Left renal cortex interstitium (tissue), 4 donors: ENCODE measurements at places on chromosomes 7 and 10. TPM values are rescaled to one million over a fixed set of nuclear protein-coding genes. Genes with fewer than 3 reads are reported as not detected.

GRCh38 chr10:31064348-31064747 lies 32.7 kb upstream of the ZNF438 start:
- DNase-seq = no peak

DNA sequence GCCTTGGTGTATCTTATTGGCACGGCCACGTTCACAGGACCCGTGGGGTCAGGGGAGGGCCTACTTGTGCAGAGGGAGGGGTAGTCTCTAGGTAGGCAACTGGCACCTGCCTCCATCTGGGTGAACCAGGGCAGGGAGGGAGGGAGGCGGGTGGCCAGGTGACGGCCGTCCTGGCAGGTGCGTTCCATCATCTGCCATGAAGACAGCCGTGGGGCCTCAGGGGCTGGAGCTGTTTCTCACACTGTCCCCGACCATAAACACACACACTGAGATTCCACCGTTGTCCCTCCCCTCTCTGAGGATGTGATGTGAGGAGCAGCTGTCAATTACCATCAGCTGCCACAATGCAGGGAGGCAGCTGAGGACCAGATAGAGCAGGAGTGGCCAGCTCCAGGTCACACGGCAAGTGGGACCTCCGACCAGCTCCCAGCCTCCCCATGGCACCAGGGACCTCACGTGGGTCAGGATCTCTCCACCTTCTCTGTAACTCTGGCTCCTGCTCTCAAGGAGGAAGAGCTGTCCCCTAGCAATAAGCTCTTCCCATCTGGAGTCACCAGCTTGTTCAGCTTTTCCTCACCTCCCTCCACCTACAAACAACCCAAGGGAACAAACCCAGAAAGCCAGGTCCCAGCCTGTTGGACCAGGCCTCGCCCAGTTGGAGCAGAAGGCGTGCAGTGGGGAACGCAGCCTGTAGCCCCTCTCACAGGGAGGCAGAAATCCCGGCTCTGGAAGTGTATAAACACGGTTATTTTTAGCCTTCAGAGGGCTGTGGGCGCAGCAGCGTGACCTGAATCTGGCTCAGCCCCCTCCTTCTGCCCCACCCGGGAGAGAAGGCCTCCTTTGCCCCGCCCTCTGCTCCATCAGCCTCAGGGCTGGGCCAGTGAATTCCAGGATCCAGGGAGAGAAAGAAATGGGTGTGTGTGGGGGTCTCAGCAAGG lies 33.1 kb downstream of the ZMIZ1 start:
- DNase-seq = peak; percentile 76

DNA sequence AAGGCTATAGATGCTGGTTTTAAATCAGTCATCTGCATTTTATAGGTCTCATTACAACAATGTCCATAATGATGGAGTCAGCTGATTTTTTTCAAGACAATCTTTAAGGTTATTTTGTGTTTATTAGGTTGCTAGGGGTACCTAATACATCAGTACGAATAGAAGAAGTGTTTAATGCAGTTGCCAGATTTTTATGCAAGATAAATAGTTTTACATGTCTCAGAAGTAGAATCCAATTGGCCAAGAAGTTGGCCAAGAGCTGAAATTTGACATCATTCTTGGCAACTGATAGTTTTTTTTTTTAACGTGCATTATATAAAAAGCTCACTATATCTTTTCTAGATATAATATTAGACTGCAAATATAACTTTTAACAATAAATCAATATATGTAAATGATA lies 208.5 kb downstream of the TRIL start:
- no peak for DNase-seq

- DNase-seq = no peak
Measured at GRCh38 chr10:131245475-131246059, 66.0 kb downstream of the TCERG1L start.

- DNase-seq = no peak
Measured at GRCh38 chr7:131047651-131048304, 279.9 kb upstream of the MKLN1 start.

GRCh38 chr10:73433538-73433867 lies at the start of gene MSS51:
TSS of gene MSS51 (minus strand) at chr10:73433561. CDS start at chr10:73428284, 5,277 bp downstream.
- no peak for DNase-seq

DNA sequence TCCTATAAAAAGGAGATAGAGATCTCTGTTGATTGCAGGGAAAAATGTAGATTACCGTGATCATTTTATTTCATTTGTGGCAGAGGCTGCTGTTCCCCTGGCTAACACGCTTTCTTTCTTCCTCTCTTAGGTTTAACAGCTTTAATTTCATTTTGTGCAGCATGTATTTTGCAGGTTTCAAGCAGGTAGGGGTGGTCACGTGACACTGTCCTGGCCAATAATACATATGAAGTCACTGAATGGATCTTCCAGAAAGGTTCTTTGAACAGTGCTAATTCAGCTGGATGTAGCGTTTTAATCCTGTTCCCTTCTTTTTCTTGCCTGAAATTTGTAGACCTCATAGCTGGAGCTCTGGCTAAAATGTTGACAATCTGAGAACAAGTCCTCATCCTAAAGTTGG lies 3.6 kb upstream of the EPHB6 start:
- no peak for DNase-seq

GRCh38 chr10:9596368-9596920 lies 1421.2 kb upstream of the CELF2 start:
- no peak for DNase-seq

- DNase-seq = no peak
Measured at GRCh38 chr7:36719083-36719632, 5.1 kb downstream of the AOAH start.

- peak; percentile 34 for DNase-seq
Measured at GRCh38 chr7:102992938-102993717, 80.3 kb downstream of the LRRC17 start.

GRCh38 chr10:80529604-80530003 lies 8.1 kb upstream of the SH2D4B start:
- no peak for DNase-seq

- no peak for DNase-seq
Measured at GRCh38 chr10:60479305-60480020, 89.8 kb upstream of the ANK3 start.

DNA sequence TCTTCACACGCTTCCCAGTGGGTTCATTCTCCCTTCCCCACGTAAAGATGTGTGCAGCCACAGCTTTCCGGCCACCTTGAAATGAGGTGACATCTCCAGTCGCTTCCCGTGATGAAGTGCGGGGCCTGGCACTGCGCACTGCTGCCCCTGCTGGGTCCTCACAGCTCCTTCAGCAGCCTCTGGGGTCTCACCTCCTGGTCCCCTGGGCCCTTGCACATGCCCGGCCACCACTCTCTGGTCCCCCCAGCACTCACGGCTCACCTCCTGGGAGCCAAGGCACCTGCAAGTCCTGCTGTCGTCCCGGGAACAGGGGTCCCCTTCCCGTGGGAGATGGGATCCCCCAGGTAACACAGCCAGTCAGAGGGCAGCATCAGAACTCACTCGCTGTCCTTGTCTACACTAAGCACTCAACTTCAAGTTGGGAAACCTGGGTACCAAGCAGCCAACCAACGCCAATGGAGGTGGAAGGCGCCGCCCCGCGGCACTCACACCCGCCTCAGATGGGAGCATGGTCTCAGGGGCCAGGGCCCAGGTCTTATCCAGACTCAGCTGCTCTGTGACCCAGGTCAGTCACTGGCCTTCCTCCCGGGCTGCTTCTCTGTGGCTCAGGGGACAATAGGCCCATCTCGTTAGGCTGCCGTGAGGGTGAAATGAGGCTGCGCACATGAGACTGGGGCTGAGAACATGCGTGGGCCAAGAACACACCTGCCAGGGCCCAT lies 176.2 kb downstream of the PTPRN2 start:
- DNase-seq = no peak

- DNase-seq = no peak
Measured at GRCh38 chr7:37096341-37096740, 352.3 kb downstream of the ELMO1 start.

SPDYE9 gene
- 0.28 TPM for polyA plus RNA-seq

PRSS37 gene
- 0.07 TPM for polyA plus RNA-seq

MMP21 gene
- polyA plus RNA-seq = 0.39 TPM

CFAP58 gene
- 0.48 TPM for polyA plus RNA-seq

SLC13A1 gene
- 15.3 TPM for polyA plus RNA-seq

CALY gene
- polyA plus RNA-seq = not detected

OR2A1 gene
- 0.68 TPM for polyA plus RNA-seq

KIAA1217 gene
- 76.8 TPM for polyA plus RNA-seq

MKI67 gene
- 45.7 TPM for polyA plus RNA-seq

SAMD9 gene
- polyA plus RNA-seq = 6.7 TPM

CRYGN gene
- polyA plus RNA-seq = 4.3 TPM
